ENCODE measurements at places on chromosomes 3 and 15. TPM values are rescaled to one million over a fixed set of nuclear protein-coding genes. Genes with fewer than 3 reads are reported as not detected.

DNA sequence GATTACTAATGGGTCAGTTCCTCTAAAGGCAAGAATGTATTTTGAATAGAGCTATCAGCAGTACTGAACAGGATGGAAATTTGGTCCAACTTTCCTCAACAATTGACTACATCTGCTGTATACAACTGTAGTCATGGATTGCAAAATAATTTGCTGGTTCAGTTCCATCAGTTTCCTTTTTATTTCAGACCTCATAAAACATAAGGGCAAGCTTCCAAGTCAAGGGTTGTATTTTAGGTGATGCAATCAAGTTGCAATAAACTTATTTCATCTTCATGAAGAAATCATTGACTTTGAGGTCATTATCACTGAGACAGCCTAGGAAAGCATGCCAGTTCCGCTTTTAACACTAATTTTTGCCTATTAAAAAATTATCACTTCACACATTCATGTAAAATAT lies 90.4 kb upstream of the TSEN2 start:
- H3K4me3 ChIP-seq, result no peak overlapping the region
- no peaks in the 10 kb centered on the region for H3K4me1 ChIP-seq
- H3K36me3 ChIP-seq, result no peaks in the 10 kb centered on the region
- no peak overlapping the region for H3K27ac ChIP-seq
- no peak for DNase-seq

DNA sequence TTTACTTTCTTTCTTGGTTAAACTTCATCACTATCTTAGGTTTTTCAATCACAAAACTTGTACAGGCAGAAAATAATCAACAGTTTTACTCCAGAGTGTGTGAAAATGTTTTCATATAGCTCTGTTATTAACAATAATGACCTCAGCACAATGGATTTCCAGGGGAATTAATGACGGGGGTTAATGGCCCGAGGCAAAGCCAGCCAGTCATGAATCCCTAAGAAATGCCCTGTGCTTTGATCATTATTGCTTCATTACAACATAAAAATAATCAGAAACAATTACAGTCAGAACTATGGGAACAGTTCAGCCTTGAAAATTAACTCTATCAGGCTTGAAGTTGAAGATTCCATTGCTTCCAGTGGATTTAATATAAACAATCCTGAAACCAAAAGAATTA lies 875.4 kb downstream of the ROBO2 start:
- H3K36me3 ChIP-seq, result no peaks in the 10 kb centered on the region
- no peaks in the 10 kb centered on the region for H3K4me1 ChIP-seq
- no peak overlapping the region for H3K27ac ChIP-seq
- DNase-seq, result no peak

GRCh38 chr15:40048926-40049475 lies 10.0 kb upstream of the SRP14 start:
- peaks cover 54% of the 10 kb centered on the region for H3K4me1 ChIP-seq
- peak overlapping the region; percentile 62 for H3K27ac ChIP-seq
- H3K36me3 ChIP-seq, result peaks cover 16% of the 10 kb centered on the region

GRCh38 chr3:169060037-169060436 lies 603.5 kb downstream of the MECOM start:
- H3K27ac ChIP-seq, result no peak overlapping the region
- H3K4me1 ChIP-seq, result no peaks in the 10 kb centered on the region
- H3K4me3 ChIP-seq, result no peak overlapping the region
- H3K27me3 ChIP-seq, result no peaks in the 10 kb centered on the region
- no peaks in the 10 kb centered on the region for H3K36me3 ChIP-seq
- DNase-seq, result no peak

GRCh38 chr15:80893777-80894176 lies 95.8 kb downstream of the MESD start:
- DNase-seq, result peak; percentile 25
- H3K27me3 ChIP-seq, result no peaks in the 10 kb centered on the region
- H3K36me3 ChIP-seq, result no peaks in the 10 kb centered on the region
- H3K4me1 ChIP-seq, result no peaks in the 10 kb centered on the region
- no peak overlapping the region for H3K4me3 ChIP-seq
- no peak overlapping the region for H3K27ac ChIP-seq

- H3K4me1 ChIP-seq, result no peaks in the 10 kb centered on the region
- no peak overlapping the region for H3K27ac ChIP-seq
- no peaks in the 10 kb centered on the region for H3K27me3 ChIP-seq
- H3K36me3 ChIP-seq, result no peaks in the 10 kb centered on the region
- no peak overlapping the region for H3K4me3 ChIP-seq
- no peak for DNase-seq
Measured at GRCh38 chr3:32865383-32865782, 47.6 kb downstream of the TRIM71 start.

CAMKV gene
- not detected for total RNA-seq

TTLL13 gene
- total RNA-seq, result not detected

CFAP100 gene
- total RNA-seq, result not detected

Measured in heart right ventricle (tissue), 16 donors.